ENCODE measurements at places on chromosomes 5 and 9. TPM values are rescaled to one million over a fixed set of nuclear protein-coding genes. Genes with fewer than 3 reads are reported as not detected.

GRCh38 chr9:131635892-131636291 lies 90.6 kb downstream of the PRRT1B start:
- no peak for DNase-seq

- DNase-seq, result no peak
Observed at GRCh38 chr5:179253730-179254129, 91.5 kb downstream of the ADAMTS2 start.

DNA sequence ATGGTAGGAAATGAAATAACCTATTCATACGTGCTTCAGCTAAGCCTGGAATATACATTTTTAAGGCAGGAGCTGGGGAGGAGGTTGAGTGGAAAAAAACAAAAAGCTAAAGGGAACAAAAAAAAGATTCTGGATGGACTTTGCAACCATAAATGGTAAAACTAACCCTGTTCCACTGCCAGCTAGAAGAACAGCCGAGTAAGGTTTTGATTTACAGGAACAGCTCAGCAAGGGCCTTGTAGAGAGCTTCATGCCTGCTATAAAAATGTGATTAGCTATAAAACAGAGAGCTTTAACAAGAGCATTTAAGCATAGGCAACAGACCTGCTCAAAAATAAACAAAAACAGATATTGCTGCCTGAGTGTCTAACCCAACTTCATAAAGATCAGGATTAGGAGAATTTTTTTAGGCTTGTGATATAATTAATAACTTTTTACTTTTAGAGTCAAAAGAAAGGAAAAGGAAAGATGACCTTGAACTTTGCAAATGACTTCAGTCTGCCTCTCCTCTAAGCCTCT lies 194.8 kb downstream of the FBXL7 start:
- no peak for DNase-seq

GRCh38 chr5:6823996-6824395 lies 110.8 kb downstream of the TENT4A start:
- DNase-seq, result no peak

DNA sequence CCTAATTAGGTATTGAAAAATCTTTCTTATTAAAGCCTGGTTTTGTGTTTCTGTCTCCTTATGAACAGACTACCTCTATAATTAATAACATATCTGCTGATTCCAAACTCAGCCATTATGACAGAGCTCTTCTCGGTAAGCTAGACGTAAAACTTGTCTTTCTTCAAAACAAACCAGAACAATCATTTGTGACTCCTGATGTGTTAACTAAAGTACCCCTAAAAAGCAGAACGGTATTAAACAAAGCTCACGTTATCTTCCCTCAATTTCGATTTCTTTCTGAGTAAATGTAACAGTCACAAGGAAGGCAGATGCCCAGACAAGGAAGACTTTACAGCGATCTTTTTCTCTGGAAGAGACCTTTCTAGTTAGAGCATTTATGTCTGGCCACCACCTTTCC lies 1.8 kb downstream of the SEMA5A start:
- no peak for DNase-seq

The WDR41 gene
- total RNA-seq, result 39.0 TPM

DNA sequence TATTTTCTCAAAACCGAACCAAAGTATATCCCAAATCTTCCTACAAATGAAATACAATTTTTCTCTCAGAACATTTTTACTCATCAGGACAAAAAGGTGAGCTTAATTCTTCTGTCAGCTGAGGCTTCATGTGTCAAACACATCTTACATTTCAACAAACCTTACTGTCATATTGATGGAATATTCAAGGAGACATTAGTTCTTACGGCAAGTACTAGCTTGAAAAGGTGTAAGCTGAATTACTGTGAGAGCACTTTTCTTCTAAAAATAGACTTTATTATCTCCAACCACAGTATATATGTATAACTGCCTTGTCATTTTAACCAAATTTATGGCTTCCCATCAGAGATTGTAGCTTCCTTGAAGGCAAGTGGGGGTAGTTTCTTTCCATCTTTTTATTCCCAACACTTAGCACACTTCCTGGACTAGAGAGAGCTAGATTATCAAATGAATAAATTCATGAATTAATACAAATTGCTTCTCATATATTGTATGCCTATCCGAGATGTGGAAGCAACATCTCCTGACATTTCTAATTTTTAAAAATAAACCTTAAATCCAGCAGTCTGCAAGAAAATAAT lies 822.7 kb upstream of the DMAC1 start:
- DNase-seq, result no peak

The SLC6A7 gene
- not detected for total RNA-seq

- DNase-seq, result no peak
Observed at GRCh38 chr9:129211686-129212085, 33.6 kb upstream of the IER5L start.

The ZNF354B gene
- 32.8 TPM for total RNA-seq

GRCh38 chr9:74803376-74804017 lies 84.2 kb downstream of the TRPM6 start:
- no peak for DNase-seq

The GRIN3A gene
- not detected for total RNA-seq

GRCh38 chr5:103532086-103532734 lies 30.4 kb downstream of the NUDT12 start:
- DNase-seq, result no peak

DNA sequence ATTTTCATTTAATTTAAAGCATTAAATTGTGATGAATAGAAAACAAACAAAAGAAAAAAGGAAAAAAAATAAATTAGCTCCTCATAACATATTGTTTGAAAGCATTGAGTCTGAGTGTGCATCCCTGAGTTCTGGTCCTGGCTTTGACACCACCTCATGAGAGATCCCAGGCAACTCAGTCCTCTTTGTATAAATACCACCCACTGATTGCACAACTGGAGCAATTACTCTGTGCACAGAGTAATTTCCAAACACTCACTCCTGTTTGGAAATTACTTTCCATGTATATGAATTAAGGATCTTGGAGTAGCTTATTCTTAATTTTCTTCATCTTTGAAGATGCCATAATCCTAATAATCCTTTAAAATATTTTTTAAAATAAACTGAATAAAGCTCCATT lies 59.4 kb upstream of the C5orf46 start:
- no peak for DNase-seq
